GM12878 (cell line): ENCODE measurements at places on chromosomes 7 and 10. TPM values are rescaled to one million over a fixed set of nuclear protein-coding genes. Genes with fewer than 3 reads are reported as not detected.

DNA sequence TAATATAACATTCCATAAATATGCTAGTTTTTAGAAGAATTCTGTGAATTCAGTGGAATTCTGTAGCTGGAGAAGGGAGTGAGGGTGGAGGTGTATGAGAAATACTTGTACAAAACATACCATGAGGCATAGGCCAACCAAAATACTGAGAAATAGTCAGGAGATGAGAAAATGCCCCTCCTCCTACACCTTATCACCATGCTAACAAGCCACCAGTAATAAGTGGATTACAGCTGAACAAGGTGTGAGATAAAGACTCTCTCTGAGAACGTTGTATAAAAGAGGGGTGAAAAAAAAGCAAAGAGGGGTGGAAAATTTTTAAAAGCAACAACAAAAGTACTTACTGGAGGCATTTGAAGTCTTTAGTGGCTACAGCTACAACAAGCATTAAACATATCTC is 90.4 kb upstream of the IGFBP3 start:
- no peaks in the 10 kb centered on the region for H3K4me1 ChIP-seq
- H3K27me3 ChIP-seq: no peaks in the 10 kb centered on the region
- DNase-seq: no peak
- no peak overlapping the region for H3K4me3 ChIP-seq
- no peak overlapping the region for H3K27ac ChIP-seq
- no peaks in the 10 kb centered on the region for H3K36me3 ChIP-seq

GRCh38 chr7:102843850-102844249 is 69.0 kb upstream of the LRRC17 start:
- H3K27me3 ChIP-seq: no peaks in the 10 kb centered on the region
- peak; percentile 61 for DNase-seq
- H3K27ac ChIP-seq: no peak overlapping the region
- no peaks in the 10 kb centered on the region for H3K36me3 ChIP-seq

- no peak overlapping the region for H3K27ac ChIP-seq
- H3K27me3 ChIP-seq: no peaks in the 10 kb centered on the region; the same call in 1 of the 2 replicates
- no peaks in the 10 kb centered on the region for H3K36me3 ChIP-seq
- H3K4me3 ChIP-seq: no peak overlapping the region
- no peaks in the 10 kb centered on the region for H3K4me1 ChIP-seq
These were observed 501.6 kb downstream of the GRID1 start for GRCh38 chr10:85864868-85865526.

- H3K27me3 ChIP-seq: no peaks in the 10 kb centered on the region; the same call in none of the 2 replicates
- H3K4me1 ChIP-seq: no peaks in the 10 kb centered on the region
- DNase-seq: no peak
- H3K27ac ChIP-seq: no peak overlapping the region
- no peak overlapping the region for H3K4me3 ChIP-seq
These were observed 323.3 kb upstream of the ZMIZ1 start for GRCh38 chr10:78745441-78745840.

DNA sequence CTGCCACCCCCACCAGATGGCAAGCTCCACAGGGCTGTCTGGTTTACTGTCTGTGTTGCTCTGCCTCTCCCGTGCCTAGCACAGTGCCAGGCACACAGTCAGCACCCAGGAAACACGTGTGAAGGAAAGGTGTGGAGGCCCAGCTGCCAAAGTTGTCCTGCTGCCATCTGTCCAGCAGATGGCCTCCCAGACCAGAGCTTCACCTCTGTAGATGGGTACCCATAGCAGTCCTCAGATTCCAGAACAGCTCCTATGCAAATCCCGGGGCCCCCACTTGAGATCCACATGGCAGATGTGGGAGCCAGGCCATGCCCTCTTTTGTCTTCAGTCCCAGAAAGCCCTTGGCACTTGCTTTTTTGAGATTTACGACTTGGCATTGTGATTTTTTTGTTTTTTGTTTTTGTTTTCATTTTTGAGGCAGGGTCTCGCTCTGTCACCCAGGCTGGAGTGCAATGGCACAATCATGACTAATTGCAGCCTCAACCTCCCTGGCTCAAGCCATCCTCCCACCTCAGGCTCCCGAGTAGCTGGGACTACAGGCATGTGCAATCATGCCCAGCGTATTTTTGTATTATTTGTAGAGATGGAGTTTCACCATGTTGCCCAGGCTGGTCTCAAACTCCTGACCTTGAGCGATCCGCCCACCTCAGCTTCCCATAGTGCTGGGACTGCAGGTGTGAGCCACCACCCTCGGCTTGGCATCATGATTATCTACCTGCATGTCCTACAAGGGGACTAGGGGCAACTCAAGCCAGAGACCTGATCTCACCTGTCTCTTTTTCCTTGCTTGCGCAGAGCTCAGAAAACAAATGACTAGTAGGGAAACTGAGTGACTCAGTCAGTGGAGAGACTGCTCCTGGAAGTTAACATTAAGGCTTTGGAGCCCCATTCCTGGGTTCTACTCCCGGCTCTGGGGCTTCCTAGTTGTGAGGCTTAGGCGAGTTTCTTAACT is 16.9 kb upstream of the PALD1 start:
- H3K4me1 ChIP-seq: no peaks in the 10 kb centered on the region
- DNase-seq: no peak
- no peak overlapping the region for H3K27ac ChIP-seq
- no peak overlapping the region for H3K4me3 ChIP-seq

DNA sequence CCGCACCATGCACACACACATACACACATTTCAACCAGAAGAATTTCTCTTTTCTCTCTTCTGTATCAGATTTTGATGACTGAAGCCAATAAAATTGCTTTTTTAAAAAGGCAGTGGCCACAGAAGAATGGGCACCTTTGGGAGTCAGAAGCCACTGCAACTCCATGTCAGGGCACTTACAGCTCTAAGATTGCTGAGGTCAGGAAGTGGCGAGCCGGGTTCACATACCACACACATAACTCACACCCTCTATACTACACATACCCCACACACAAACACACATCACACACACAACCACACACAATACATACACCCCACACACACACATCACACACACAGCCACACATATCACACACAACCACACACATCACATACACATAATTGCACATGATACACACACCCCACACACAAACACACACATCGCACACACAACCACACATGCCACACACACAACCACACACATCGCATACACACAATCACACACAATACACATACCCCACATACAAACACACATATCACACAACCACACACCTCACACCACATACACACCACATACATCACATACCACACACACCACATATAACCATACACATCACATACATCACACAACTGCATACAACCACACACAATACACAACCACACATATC is 31.2 kb downstream of the GPRIN2 start:
- H3K27me3 ChIP-seq: no peaks in the 10 kb centered on the region
- H3K4me3 ChIP-seq: no peak overlapping the region
- H3K27ac ChIP-seq: no peak overlapping the region
- H3K36me3 ChIP-seq: no peaks in the 10 kb centered on the region
- H3K4me1 ChIP-seq: no peaks in the 10 kb centered on the region

GRCh38 chr10:108894402-108895301 is 1028.7 kb downstream of the XPNPEP1 start:
- no peaks in the 10 kb centered on the region for H3K27me3 ChIP-seq
- no peaks in the 10 kb centered on the region; the same call in 1 of the 2 replicates for H3K4me1 ChIP-seq
- H3K36me3 ChIP-seq: no peaks in the 10 kb centered on the region

DNA sequence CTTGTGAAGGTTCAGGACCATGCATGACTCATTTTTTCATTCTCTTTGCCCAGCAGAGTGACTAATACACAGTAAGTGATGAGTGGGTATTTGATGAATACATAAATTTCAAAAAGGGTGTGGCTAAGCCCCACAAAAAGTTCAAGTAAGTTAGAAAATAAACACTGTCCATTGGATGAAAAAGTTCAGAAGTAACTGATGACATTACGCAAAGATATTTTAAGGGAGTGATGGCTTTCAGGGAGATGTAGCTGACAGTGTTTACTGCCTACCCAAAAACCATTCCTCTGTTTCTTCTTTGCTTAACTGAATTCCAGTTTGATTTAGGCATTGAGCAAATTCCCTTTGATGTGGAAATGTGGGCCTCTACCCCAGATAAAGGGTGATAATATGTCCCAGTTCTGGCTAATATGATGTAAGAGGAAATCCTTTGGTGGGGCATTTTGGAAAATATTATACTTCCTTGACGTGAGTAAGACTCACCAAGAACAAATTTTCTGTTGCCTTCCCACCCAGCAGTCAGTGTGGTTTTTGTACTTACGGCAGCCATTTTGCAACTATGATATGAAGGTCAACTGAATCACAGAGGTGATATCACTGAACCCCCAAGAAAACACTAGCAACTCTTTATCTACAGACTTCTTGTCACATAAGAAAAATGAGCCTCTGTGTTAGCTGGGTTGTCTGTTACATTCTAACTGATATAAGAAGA is 29.0 kb upstream of the EBLN1 start:
- DNase-seq: no peak
- no peaks in the 10 kb centered on the region for H3K36me3 ChIP-seq
- H3K4me1 ChIP-seq: no peaks in the 10 kb centered on the region
- H3K27ac ChIP-seq: no peak overlapping the region
- no peaks in the 10 kb centered on the region for H3K27me3 ChIP-seq

- H3K36me3 ChIP-seq: peaks cover 1% of the 10 kb centered on the region
- H3K27me3 ChIP-seq: no peaks in the 10 kb centered on the region
- no peak overlapping the region for H3K4me3 ChIP-seq
- no peaks in the 10 kb centered on the region for H3K4me1 ChIP-seq
These were observed 120.0 kb downstream of the UBE2H start for GRCh38 chr7:129832701-129833227.

- no peak overlapping the region for H3K4me3 ChIP-seq
- H3K4me1 ChIP-seq: no peaks in the 10 kb centered on the region
- no peak overlapping the region for H3K27ac ChIP-seq
- DNase-seq: no peak
These were observed 9.8 kb upstream of the AGK start for GRCh38 chr7:141541375-141541774.

- no peaks in the 10 kb centered on the region for H3K27me3 ChIP-seq
- DNase-seq: no peak
- H3K4me3 ChIP-seq: no peak overlapping the region
- H3K36me3 ChIP-seq: no peaks in the 10 kb centered on the region
- H3K27ac ChIP-seq: no peak overlapping the region
- no peaks in the 10 kb centered on the region for H3K4me1 ChIP-seq
These were observed 4.4 kb downstream of the SCART1 start for GRCh38 chr10:133458021-133458709.

DNA sequence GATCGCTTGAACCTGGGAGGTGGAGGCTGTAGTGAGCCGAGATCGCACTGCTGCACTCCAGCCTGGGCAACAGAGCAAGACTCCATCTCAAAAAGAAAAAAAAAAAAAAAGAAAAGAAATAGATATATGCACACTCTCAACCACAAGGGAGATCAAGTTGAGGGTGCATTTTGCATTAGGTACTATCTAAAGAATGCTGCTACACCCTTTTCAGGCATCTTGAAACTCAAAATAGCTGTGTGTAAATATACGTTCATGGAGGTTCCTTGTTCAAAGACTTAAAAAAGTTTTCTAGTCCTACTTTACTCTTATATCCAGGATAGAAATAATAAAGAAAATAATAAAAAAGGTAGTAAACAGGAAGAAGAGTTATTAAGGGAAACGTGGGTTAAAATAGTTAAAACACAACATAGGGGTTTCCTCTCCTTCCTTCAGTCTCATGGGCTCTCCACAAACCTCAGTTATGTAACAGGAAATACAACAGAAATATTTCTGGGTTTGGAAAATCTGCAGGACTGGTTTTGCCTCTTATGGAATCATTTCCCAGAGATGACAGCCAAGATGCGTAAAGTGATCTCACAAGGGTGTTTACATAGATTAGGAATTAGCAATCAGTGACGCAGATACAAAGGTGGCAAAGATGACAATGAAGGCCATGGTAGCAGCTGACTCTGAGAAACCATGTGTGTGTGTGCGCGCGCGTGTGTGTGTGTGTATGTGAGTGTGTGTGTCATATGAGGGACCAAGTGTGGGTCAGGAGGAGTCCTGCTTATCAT is 15.1 kb downstream of the STEAP4 start:
- H3K36me3 ChIP-seq: no peaks in the 10 kb centered on the region
- no peaks in the 10 kb centered on the region for H3K4me1 ChIP-seq
- H3K27ac ChIP-seq: no peak overlapping the region
- H3K27me3 ChIP-seq: no peaks in the 10 kb centered on the region
- H3K4me3 ChIP-seq: no peak overlapping the region
- no peak for DNase-seq

DNA sequence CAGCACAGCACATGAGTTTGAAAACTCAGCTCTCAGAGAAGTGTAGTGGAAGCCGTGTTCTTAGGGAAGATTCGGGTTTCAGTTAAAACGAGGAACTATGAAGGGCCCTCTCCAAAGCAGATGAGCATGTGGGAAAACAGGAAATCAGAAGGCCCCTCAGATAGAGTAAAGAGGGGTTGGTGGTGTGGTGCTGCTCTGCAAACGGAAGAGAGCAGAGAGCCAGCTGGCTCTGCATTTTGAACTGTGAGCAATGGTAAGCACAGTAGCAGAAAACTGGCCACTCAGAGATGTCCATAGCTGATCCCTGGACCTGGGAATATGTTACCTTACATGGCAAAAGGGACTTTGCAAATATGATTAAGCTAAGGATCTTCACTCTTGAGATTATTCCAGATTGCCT is 27.9 kb upstream of the CUL1 start:
- no peaks in the 10 kb centered on the region for H3K4me1 ChIP-seq
- H3K36me3 ChIP-seq: no peaks in the 10 kb centered on the region
- H3K27me3 ChIP-seq: no peaks in the 10 kb centered on the region
- no peak overlapping the region for H3K27ac ChIP-seq
- no peak overlapping the region for H3K4me3 ChIP-seq

- H3K36me3 ChIP-seq: peaks cover 1% of the 10 kb centered on the region; the same call in 1 of the 2 replicates
- no peak overlapping the region for H3K4me3 ChIP-seq
- DNase-seq: no peak
- H3K27ac ChIP-seq: no peak overlapping the region
These were observed 119.3 kb downstream of the CUX1 start for GRCh38 chr7:101936611-101937231.

GRCh38 chr10:17022896-17023295 is 106.7 kb downstream of the CUBN start:
- no peak for DNase-seq
- H3K4me3 ChIP-seq: no peak overlapping the region
- no peak overlapping the region for H3K27ac ChIP-seq
- H3K27me3 ChIP-seq: no peaks in the 10 kb centered on the region

CRCP gene
- polyA plus RNA-seq: 29.0 and 44.2 TPM in 2 replicates

KEL gene
- 0.80 TPM in 1 of 2 replicates, not detected in the other for polyA plus RNA-seq

CAMK2B gene
- polyA plus RNA-seq: not detected in 2 replicates
